PC-9 (cell line): ENCODE measurements at places on chromosomes 4 and X.

DNA sequence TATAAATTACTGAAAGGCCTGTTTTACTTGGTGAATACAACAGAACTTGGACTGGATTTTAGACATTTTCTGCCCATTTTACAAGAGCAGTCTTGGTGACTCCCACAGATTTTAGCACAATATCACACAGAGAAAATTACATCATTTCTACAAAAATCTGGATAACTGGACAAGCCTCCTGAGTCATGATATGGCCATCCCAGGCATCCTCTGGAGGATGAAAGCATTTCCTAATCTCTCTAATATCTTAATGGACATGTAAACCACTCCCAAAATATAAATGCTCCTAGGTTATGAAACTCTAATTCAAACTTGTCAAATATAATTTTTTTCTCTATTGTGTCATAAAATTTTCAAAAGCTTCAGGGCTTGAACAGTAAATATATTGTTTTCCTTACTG, 1170.8 kb upstream of the PCDH7 start:
- no peak for DNase-seq

DNA sequence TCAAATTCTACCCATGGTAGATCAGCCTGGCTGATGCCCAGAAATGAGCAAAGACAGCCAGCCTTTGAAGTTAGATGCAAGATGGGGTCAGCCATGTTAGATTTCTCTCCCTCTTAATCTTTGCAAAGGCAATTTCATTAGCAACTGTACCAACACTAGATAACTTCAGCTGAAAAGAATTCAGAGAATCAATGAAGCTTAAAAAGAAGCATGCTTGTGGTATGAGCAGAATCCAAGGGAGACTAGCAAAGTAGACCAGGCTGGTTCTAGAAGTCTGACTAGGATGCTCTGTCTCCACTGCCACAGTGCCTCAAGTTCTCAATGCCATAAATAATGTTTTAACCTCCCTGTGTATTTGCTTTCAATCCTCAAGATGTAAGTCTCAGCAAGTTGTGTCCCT, 247.3 kb downstream of the SLC7A11 start:
- DNase-seq, result no peak

DNA sequence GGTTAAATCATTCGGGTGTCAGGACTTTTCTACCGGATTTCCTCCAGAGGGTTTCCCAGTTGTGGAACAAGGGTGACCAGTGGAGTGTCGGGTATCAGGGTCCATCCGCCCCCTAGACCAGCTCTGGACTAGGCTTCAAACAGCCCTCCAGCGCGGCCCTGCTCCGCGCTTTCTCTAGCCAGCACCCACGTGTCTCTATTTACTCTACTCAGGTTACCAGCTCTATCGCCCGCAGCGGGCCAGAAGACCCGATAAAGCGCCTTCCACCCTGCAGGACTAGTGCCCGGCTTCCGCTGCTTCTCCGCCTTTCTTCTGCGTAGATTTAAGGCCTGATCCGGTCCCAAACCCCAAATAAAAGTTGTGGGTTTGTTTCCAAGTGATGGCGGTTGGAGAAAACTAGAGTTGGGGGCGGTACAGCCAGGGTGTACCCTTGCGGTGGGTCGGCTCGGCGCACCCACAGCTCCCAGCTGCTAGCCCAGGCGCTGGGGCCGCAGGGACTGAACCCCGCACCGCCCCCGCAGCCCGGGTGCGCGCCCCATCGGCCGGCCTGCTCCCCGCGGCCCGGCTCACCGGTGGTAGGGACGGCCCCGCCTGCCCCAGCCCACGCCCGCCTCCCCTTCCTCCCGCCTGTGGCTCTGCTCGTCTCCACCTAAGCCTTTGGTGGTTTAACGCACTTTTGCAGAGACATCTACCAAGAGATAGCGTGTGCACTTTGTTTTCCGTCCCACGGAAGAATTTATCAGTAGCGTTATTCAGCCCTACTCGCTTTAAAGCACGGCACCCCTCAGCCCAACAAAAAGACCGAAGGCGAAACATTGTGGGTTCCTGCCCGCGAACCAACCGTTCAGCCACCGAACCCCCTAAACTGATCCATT, 2.1 kb downstream of the LEF1 start:
- no peak for DNase-seq

DNA sequence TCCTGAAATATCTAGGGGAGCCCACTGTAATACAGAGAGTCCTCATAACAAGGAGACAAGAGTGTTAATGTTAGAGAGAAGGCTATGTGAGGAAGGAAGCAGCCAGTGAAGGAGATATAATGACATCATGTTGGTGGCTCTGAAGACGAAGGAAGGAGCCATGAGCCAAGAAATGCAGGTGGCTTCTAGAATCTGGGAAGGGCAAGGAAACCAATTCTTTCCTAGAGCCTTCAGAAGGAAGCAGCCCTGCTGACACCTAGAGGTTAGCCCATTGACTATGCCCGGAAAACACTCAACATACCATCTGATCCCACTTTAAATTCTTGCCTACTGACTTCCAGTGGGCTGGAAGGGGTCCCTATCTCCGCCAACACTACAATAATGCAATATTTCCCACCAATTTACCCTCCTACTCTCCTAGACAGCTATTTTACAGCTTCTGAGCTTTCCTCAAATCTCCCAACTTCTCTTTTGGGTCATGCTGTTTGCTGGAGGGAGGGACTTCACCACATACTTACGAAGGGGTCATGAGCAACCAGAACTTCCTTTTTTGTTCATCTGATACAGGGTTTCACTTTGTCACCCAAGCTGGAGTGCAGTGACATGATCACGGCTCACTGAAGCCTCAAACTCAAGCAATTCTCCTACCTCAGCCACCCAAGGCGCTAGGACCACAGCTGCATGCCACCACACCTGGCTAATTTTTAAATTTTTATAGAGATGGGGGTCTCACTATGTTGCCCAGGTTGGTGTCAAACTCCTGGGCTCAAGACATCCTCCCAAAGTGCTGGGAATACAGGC, 25.2 kb upstream of the G3BP2 start:
- DNase-seq, result no peak

DNA sequence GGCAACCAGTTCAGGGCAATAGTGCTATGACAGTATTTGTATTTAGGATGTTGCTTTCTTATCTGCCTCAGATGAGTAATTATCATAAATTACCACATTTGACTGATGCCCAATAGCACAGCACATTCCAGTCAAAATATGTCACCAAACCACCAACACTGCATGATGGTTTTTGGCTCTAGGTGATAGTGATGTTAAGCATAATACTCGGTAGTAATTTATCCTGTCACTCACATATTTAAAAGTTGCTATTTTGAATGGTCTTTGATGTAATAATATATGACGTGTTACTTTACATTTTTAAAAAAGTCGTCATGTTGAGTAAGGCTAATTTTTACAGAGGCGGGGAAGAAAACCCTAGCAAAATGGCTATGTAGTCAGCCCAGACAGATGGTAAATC, 42.5 kb downstream of the UNC5C start:
- DNase-seq, result no peak

DNA sequence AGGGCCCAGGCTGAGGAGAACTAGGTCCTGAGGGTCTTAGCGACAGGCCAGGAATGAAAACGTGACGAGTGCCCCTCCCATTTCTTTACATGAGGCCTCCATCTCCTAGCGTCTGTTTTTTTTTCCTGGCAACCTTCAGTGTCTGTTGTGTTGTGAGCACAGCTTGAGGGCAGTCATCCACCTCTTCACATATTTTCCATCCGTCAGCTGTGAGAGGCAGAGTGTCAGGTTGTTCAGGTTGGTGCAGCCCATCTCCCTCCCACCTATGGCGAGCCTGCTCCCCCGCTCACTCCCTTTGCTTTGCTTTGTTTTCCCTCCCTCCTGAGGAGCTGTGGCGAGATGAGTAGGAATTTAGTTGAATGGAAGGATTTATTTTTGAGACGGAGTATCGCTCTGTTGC, 51.7 kb upstream of the CHRNA9 start:
- no peak for DNase-seq

- DNase-seq, result no peak
These were observed 116.0 kb downstream of the CPEB2 start for GRCh38 chr4:15118292-15118691.

GRCh38 chr4:141761926-141762325, 125.5 kb downstream of the IL15 start:
- no peak for DNase-seq

DNA sequence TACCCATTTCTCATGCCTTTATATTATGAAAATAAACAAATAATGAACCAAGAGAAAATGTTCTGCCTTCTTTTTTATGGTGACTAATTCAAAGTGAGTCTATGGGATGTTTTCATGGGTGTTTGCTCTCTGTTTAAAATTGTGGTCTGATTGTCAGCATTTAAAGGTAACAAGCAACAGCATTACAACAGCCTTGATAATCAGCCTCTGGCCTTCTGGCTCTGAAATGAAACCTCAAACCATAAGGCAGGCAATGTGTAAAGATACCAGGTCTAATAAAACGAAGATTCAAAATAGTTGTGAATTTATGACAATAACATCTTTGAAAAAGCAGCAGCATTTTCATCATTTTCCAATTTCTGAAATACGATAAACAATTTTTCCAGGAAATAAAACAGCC, 63.7 kb downstream of the FAM13A start:
- no peak for DNase-seq

DNA sequence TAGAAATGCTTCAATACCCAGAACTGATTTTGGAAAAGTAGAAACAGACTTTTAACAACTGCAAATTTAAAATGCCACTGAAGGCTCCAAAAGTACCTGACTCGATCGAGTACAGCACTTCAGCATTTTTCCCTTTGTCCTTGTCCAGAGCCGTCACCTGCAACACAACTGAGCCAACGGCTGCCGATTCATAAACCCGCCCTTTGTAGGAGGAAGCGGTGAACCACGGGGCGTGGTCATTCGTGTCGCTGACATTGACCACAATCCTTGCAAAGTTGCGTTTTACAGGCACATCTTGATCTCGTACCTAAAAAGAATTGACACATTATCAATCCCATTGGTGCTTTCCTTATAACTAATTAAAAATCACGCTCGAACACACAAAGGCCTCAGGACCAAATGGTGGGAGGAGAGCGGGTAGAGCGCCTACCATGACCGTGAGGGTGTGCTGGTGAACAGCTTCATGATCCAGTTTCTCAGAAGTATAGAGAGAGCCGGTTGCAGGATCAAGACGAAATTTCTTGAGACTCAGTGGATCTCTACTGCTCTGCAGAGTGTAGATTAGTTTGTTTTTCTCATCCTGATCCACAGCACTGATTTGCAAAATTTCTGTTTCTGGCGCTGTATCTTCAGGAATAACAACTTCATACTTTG, 72.8 kb upstream of the MTNR1A start:
- DNase-seq, result peak; percentile 37

- no peak for DNase-seq
These were observed 31.0 kb downstream of the AFAP1 start for GRCh38 chr4:7908668-7909067.

DNA sequence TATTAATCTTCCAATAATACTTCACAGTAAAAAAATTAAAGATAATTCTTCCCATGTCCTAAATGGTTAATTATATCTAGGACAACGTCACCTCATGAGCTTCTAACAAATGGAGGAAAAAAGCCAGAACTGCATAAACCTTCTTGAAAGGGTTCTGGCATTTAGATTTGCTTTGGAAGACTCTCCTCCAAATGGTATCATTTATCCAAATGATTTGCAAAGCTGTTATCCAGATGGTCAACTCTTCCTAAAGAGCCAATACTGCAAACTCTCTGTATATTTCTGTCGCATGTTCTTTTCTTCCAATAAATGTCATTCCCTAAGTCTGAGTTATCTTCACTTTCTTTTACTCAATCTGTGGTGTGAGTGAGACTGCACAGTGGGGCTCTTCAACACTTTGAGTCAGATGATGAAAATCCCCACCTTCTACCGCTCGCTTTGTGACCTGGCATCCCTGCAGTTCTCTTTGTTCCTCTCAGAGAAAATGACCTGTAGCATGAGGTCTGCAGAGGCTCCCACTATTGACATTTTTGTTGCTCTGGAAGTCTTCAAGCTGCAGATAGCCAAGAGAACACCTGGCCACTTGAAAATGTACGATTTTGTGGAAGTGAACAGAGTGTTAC, 52.9 kb downstream of the TMEM150C start:
- no peak for DNase-seq

GRCh38 chrX:118579417-118579816, 83.8 kb downstream of the DOCK11 start:
- DNase-seq, result no peak

DNA sequence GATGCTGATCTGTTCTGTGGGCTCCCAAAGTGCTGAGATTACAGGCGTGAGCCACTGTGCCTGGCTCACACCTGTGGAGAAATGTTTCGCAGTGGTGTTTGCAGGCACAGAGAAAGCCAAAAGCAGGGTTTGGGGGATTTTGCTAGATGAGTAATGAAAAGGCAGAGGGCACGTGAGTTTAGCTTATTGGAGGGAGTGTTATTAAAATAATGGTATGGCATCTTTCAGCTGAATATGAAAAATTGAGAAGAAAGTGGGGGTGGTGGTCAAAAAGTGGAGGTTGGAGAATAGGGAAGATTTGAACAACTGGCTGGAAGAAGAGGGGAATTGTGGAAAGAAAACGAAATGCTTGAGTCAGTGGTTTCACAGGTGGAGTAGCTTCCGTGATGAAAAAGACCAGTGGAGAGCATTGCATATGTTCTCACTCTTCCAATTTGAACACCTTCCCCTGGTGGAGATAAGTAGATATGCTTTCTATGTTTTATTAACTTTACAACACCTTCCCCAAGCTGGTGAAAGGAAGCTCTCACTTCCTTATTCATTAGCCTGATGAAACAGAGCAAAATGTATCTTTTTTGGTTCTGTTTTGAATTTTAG, 1.1 kb upstream of the CHST7 start:
- DNase-seq, result no peak

- DNase-seq, result peak; percentile 80
These were observed 20.9 kb upstream of the SOD3 start for GRCh38 chr4:24774452-24774851.

DNA sequence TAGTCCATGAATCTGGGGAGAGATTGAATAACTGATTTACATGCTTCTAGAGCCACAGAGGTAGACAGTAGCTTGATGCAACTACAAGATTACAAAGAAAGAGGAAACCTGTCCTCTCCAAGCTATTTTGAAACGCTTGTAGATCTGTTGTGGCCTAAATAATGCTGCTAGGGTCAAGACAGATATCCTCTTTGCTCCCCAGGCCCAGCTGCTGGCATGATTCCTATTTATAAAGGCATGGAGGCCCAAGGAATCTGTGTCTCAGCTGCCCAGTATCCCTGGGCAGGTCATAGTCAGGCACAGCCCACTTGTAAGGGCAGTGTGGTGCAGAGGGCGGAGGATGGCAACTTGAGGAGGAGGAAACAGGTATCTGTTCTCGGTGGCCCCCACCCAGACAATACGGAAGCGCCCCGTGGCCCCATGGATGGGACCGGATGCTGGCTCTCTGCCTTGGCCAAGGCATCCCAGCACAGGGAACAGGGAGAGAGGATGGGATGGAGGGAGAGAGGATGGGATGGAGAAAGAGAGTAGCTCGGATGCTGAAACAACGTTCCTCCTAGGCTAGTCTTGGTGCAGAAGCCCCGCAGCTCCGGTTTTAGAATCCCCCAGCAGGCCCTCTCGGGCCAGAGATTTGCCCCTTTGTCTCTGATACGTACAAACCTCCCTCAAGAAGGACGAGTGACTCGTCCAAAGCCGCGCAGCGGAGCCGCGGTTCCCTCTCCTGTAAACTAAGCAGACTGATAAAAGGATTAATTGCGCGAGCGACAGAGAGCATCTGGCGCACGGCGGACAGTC, 767 bp upstream of the SMIM20 start:
- DNase-seq, result no peak

GRCh38 chr4:119268466-119268865, 53.5 kb downstream of the FABP2 start:
- no peak for DNase-seq

GRCh38 chr4:149836546-149836945, 20.9 kb upstream of the IQCM start:
- DNase-seq, result no peak
